ENCODE measurements at places on chromosomes 5 and 9. TPM values are rescaled to one million over a fixed set of nuclear protein-coding genes. Genes with fewer than 3 reads are reported as not detected.

The ZCCHC7 gene
- 12.4 TPM for total RNA-seq

- no peak overlapping the region for H3K4me3 ChIP-seq
- H3K36me3 ChIP-seq, result no peaks in the 10 kb centered on the region
- DNase-seq, result no peak
- H3K27ac ChIP-seq, result no peak overlapping the region
Observed at GRCh38 chr5:142156839-142157463, 48.4 kb downstream of the NDFIP1 start.

DNA sequence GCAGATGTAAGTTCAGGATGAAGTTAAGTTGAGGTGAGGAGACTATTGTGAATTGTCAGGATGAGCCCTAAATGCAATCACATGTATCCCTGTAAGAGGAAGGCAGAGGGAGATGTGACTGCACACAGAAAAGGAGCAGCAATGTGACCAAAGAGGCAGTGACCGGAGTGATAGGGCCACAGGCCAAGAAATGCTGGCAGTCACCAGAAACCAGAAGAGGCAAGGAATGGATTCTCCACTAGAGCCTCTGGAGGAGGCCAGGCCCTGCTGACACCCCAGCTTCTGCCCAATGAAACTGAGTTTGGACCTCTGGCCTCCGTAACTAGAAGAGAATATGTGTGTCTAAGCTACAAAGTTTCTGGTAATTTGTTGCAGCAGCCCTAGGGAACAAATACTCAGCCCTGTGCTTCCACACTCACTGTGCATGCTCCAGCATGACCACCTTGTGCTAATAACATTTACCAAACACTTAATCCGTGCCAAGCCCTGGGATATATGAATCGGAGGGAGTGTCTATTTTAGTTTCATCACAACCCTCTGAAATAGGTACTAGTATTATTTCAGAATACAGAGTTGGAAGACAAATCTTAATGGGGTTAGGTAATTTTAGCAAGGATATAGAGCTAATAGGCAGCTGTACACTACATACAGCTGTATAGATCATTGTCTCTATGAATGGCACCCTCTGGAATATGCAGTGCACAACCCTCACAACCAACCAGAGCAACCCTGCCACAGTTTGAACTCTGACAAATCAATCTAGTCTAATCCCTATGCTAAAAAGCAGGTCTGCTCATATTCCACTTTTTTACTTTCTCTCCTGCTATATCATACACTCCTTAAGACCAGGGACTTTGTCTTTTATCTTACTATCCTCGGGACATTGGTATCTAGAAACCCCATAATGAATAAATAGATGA is 7.8 kb upstream of the GPX8 start:
- no peak for DNase-seq
- H3K27ac ChIP-seq, result no peak overlapping the region
- H3K4me3 ChIP-seq, result no peak overlapping the region

The TCF7 gene
- 18.0 TPM for total RNA-seq

The UGT3A1 gene
- not detected for total RNA-seq

The TMEM252 gene
- not detected for total RNA-seq

GRCh38 chr5:36536616-36537005 is 69.8 kb upstream of the SLC1A3 start:
- DNase-seq, result no peak
- H3K27me3 ChIP-seq, result no peaks in the 10 kb centered on the region
- H3K36me3 ChIP-seq, result no peaks in the 10 kb centered on the region
- no peak overlapping the region for H3K27ac ChIP-seq

The NOXA1 gene
- total RNA-seq, result 37.3 TPM

The UNC5A gene
- total RNA-seq, result not detected

DNA sequence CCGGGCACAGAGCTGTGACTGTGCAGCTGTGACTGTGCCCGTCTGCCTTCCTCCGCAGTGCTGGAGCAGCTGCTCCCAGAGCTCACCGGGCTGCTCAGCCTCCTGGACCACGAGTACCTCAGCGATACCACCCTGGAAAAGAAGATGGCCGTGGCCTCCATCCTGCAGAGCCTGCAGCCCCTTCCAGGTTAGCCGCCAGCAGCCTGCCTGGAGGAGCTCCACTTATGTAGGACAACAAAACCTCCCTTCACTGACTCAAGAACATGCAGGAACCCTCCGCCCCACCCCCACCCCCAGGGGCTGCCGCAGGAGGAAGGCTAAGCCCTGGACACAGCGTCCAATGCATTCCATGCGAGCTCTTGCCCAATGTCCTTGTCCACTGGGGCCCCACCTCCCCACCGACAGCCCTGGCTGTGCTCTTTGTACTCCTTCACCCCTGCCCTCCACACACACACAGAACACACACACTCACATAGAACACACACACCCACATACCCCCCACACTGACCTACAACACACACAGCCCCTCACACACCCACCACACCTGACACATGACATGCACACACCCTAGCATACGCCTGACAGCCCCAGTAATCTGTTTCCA is 27.9 kb downstream of the AFAP1L1 start:
- no peak overlapping the region for H3K4me3 ChIP-seq
- DNase-seq, result no peak
- H3K27me3 ChIP-seq, result no peaks in the 10 kb centered on the region

DNA sequence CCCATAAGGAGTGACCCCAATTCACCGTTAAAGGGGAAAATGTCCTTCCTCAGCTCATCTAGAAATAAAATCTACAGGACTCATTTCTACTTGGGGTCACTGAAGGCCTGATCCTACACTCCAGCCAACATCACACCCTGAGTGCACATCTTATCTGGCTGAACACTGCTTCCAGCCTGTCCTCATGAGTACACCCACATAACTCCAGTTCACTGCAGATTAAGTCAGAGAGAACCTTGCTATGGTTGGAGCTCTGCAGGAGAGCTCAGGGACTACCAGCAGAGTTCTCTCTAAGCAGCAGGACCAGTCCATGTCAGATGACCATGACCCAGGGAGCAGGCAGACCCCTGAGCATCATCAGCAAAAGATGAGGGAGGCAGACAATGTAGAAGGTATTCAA is 126.9 kb upstream of the MAP3K1 start:
- H3K27ac ChIP-seq, result peak overlapping the region; percentile 64
- no peak for DNase-seq
- no peak overlapping the region for H3K4me3 ChIP-seq
- H3K27me3 ChIP-seq, result no peaks in the 10 kb centered on the region
- peaks cover 16% of the 10 kb centered on the region for H3K4me1 ChIP-seq

GRCh38 chr9:13424204-13424603 is 144.7 kb upstream of the MPDZ start:
- H3K27me3 ChIP-seq, result no peaks in the 10 kb centered on the region
- H3K4me1 ChIP-seq, result no peaks in the 10 kb centered on the region
- no peak overlapping the region for H3K27ac ChIP-seq
- no peak for DNase-seq
- H3K36me3 ChIP-seq, result no peaks in the 10 kb centered on the region
- H3K4me3 ChIP-seq, result no peak overlapping the region

GRCh38 chr9:127133739-127134167 is 11.3 kb upstream of the ANGPTL2 start:
- no peak for DNase-seq
- H3K27me3 ChIP-seq, result no peaks in the 10 kb centered on the region
- peak overlapping the region; percentile 51 for H3K27ac ChIP-seq
- no peak overlapping the region for H3K4me3 ChIP-seq

- H3K4me1 ChIP-seq, result no peaks in the 10 kb centered on the region
- no peaks in the 10 kb centered on the region for H3K36me3 ChIP-seq
- H3K27me3 ChIP-seq, result no peaks in the 10 kb centered on the region
- peak within 1 kb of the TSS; percentile 31 for H3K27ac ChIP-seq
- no peak for DNase-seq
Observed at GRCh38 chr5:178940569-178941360, at the start of gene ZNF454. ZNF454 (plus strand) TSS chr5:178941198; CDS start chr5:178942792, 1,594 bp downstream.

The SMIM33 gene
- 1.2 TPM for total RNA-seq

DNA sequence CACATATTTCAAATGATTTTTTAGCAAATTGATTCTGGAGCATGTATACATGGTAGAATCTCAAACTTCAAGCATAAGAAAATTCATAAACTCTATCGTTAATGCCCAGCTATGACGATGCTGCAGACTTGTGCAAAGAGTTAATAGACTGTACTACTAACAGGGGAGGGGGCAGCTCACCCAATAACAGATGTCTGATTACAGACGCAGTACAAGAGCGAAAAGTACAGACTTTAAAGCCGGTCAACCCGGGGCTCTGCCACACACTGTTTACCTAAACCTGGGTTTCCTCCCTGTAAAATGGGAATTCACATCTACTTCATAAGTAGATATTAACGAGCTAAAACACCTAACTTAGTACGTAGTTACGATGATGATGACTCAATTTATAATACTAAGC is 651 bp downstream of the TRIM23 start:
- H3K36me3 ChIP-seq, result no peaks in the 10 kb centered on the region
- no peaks in the 10 kb centered on the region for H3K4me1 ChIP-seq
- H3K27me3 ChIP-seq, result no peaks in the 10 kb centered on the region
- no peak for DNase-seq

GRCh38 chr9:126363250-126363649 is 36.6 kb downstream of the MVB12B start:
- H3K4me3 ChIP-seq, result no peak overlapping the region
- no peaks in the 10 kb centered on the region for H3K4me1 ChIP-seq
- no peaks in the 10 kb centered on the region for H3K27me3 ChIP-seq

All from Peyer's patch (tissue), 4 donors.